Right lung (tissue), 10 donors: ENCODE measurements at places on chromosomes 4 and X.

DNA sequence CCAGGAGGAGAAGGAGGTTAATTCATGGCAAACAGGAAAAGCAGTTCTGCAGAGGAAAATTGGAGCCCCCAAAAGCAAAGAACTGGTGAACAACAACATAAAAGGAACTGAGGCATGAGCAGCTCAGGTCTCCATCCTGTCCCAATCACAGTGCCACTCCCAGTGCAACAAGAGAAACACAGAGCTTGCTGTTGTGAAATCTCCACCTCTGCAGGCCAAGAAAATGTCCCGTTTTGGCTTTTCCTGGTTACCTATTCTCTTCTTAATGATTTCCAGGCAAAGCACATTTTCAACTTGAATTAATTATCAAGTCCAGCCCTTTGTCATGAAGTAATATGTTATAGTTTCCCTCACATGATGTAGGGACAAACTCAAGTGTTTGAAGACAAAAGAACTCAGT, 778 bp downstream of the C1QTNF7 start:
- no peak for DNase-seq

DNA sequence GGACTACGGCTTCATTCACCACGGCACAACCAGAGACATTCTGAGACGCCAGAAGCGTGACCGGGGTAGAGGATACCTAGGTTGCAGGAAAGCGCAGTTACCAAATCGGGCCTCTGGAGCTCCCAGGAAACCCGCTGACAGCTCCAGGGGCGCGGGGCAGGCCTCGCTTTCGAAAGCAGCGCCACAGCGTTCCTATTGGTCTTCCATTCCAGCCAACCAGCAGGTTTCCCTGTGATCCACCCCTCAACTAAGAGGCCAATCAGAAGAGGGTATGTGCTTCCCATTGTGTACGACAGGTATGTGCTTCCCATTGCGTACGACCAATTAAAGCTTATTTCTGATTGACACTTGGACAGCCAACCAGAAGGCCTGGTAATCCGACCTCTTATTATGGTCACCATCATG, 14.9 kb downstream of the SNX12 start:
- DNase-seq = no peak

DNA sequence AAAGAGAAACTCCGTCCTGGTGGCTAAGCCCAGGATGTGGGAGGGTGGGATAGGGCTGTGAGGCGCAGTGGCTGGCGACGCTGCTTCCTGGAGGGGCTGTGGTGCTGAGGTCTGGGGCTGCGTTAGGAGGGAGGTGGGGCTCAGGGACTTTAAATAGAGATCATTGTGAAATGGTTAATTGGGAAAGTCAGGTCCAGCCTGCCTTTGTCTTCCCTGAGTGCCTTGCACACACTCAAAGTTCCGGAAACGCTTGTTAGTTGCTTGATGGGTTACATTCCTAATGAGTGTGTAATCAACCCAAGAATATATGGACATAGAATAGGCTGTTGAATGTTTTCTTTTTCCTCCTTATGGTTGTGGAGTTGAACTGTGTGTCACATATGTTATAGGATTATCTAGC, 55.7 kb upstream of the CLDN34 start:
- peak; percentile 24 for DNase-seq

- peak; percentile 81 for DNase-seq
These were observed 84.5 kb upstream of the MAML3 start for GRCh38 chr4:140238351-140239056.
